ENCODE measurements at places on chromosomes 12 and 14.
A peak's percentile ranks its signal among the peaks of the same experiment; 100 is the strongest.

GRCh38 chr12:51218607-51219161 is 822 bp upstream of the POU6F1 start:
- no peak for DNase-seq

GRCh38 chr12:26700430-26700829 is 132.6 kb downstream of the ITPR2 start:
- no peak for DNase-seq

DNA sequence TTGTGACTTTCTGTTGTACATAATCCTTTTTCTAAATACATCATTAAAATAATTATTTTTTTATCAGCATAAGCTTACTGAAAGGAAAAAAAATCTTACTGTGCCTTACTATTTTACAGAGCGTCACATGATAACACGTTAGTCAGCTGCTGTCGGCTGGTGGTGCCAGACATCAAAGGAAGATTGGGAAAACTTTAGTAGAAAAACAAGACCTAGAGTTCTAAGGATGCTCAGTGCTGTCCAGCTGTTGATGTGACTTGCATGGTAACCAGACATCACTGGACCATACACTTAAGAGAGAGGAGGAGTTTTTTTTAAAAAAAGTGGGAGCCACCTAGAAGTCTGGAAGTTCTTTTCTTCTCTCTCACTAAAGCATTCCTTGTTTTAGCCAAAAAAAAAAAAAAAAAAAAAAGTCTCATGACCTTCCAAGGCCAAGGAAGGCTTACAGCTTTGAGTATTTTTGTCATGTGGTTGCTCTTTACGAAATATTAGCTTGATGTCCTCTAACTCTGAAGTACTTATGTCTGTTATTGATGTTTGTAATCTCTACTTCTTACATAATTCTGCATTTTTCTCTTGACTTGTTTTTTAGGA is 4.5 kb downstream of the RASSF8 start:
- no peak for DNase-seq

DNA sequence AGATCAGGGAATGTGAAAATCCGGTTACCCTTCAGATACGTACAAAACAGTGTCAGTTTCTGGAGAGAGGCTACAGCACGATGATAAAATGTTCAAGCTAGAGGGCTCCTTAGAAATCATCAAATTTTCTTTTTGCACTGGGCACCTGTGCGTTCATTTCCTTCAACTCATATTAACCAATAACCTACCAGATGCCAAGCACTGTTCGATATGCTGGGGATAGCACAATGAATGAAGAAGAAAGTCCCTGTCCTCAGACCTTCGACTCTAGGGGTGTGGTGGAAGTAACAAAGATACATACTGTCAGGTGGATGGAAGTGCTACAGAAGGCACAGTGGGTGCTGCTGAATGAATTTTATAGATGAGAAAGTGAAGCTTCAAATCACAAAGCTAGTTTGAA is 172.3 kb downstream of the FOXN3 start:
- no peak for DNase-seq

DNA sequence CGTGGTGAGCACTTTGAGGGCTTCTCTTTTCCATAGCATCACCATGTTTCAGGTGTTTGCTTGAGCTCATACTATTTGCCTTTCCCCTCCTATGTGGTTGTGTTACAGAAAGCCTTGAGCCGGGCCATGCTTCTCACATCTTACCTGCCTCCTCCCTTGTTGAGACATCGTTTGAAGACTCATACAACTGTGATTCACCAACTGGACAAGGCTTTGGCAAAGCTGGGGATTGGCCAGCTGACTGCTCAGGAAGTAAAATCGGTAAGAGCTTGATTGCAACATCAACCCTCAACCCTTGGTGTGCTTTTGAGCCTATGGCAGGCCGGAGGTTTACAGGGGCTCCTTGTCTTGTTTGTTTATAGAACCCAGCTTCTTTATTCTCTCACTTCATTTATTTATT is 8.1 kb downstream of the LETMD1 start:
- DNase-seq, result no peak

DNA sequence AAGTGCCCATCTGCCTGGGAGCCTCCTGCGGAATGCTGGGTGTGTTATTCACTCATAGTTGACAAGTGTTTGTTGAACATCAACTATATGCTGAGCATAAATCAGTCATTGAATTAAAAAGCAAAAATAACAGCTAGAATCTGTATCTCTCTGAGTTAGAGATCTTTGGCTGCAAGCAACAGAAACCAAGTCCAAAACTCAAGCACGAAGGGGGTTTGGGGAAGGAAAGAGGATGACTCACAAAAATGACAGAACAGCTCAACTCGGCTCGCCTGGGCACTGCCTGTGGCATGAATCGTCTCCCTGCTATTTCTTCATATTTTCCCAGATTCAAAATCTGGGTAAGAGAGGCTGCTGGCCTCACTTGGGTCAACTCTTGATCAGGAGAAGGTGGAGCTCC is 72.6 kb upstream of the NCOR2 start:
- no peak for DNase-seq

DNA sequence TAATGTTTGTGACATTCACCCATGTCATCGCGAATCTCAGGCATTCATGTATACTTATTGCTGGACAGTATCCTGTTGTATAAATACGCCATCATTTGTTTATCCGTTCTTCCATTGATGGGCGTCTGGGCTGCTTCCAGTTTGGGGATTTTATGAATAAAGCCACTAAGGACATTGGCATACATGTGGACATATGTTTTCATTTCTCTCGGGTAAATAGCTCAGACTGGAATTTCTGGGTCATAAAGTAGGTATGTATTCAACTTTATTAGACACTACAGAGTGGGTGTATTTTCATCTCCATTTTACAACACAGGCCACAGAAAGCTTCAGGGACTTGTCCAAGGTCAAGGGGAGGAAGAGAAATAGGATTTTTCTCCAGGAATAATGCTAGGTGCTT is 48.9 kb downstream of the HRK start:
- DNase-seq, result no peak

GRCh38 chr14:22265319-22266141 is 323.5 kb downstream of the DAD1 start:
- peak; percentile 15 for DNase-seq

DNA sequence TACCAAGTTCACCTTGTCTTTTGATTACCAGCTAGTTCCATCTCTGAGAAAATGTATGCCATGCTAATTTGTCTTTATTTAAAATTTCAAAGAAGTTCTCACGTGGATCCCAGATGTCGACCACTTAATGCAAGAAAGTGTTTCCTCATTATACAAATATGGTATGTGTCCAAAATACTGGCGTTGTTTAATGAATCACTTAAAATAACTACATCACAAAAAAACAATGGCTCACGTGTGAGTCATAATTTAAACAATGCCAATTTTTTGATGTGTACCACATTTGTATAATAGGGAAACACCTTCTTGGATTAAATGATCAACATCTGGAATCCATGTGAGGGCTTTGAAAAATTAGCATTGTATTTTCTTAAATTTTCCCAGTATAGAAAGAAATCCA is 40.8 kb downstream of the DBX2 start:
- no peak for DNase-seq

- DNase-seq, result no peak
These were observed 130.8 kb downstream of the TMX1 start for GRCh38 chr14:51370758-51371386.

DNA sequence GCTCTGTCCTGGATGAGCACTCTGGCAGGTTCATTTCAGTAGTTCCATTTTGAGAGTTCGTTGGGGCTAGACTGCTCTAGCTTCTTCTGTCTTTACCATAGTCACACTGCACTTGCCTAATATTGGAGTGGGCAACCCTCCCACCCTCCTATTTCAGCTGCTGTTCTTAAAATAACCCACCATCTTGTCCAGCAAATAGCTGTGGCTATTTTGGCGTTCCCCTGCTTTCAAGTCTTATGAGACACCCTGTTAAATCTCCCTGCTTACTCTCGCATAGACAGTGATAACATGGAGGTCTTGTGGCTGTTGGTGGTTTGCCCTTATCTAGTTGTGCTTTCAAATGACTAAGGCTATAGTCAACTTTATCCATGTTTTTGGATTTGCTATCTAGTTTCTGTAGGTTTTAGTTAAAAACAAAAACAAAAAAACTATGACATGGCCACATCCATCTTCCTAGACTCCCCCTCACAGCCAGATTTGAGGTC is 65.5 kb downstream of the LRP6 start:
- no peak for DNase-seq

DNA sequence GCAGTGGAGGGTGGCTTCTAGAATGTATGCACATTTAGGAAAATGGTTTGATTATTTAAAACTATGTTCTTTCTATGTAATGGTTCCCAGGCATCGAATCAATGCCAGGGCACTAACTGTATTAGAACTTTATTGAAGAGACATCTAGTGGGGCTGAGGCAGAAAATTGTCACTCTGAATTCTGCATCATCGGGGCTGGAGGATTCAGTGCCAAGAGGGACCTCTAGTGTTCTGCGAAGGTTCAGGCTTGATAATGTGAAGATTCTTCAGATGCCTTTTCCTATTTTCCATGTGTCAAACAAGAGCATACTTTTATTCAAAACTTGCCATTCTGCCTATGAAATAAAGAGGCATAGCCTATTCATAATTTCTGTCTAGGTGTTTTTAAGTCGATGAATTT is 146.3 kb downstream of the CAND1 start:
- DNase-seq, result no peak

- no peak for DNase-seq
These were observed 14.2 kb upstream of the CALM1 start for GRCh38 chr14:90382491-90383125.

- DNase-seq, result no peak
These were observed 43.9 kb upstream of the RNASE1 start for GRCh38 chr14:20846560-20846959.

DNA sequence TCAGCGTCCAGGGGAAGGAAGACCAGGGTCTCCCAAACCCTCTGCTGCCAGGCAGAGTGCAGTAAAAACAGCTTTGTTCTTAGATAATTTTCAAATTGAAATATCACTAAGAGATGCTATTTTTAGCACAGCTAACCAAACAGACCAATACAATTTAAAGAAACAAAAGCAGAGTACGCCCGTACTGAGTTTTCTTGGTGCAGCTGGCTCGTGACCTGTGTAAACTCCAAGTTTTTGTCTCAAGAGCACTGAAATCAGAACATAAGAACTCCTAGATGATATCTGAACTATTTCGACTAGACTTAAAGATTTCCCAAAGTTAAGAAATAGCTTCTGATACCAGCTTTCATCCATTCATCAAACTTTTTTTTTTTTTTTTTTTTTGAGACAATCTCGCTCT is 10.3 kb downstream of the ARF3 start:
- no peak for DNase-seq

- no peak for DNase-seq
These were observed 6.5 kb downstream of the WNT5B start for GRCh38 chr12:1635301-1636095.

DNA sequence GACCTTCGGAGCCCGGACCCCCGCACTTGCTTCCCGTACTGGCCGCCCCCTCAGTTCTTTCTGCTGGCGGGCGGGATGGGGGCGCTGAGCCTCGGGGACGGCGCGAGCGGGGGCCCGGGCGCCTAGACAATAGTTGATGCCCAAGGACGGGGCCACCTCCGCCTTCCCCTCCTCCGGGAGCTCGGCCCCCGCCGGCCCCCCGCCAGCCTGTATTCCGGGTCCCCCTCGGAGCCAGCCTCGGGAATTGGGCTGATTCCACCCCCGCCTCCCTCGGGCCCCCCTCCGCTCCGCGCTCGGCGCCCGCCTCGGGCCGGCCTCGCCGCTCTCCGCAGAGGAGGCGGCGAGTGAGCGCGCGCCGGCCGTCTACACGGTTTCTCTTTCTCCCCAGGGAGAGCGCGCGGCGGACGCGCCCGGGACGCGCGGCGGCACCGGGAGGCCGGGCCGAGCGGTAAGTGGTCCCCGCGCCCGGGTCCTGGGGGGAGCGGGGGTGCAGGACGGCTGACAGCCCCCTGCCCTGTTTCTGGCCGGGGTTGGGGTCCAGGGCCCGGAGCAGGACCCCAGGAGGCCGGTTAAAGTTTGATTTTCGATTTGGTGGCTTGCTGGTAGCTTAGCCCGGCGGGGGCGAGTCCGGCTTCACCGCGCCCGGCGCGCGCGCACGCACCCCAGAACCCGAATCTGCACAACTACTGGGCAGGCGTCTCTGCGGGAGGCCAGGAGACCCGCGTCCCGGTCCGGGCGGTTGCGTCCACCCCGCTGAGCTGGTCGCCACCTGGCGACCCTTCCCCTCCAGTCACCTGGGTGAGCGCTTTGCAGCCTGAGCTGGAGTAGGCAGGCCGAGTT is 413.7 kb downstream of the PCNX1 start:
- DNase-seq, result peak; percentile 75

DNA sequence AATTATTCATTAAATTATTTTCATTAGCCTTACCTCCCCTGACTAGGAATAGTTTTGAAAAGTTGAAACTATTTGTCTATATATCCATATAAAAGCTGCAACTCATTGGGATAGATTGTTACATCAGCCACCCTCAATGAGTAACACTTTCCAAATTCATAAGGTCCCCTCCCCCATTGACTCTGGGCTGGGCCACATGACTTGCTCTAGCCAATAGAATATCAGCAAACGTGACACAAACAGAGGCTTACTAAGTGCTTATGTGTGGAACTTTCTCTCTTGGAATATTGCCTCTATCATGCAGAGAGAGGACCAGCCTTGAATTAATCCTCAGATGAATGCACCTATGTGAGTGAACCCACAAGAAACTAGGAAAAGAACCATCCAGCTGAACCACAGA is 213.7 kb downstream of the CCDC59 start:
- DNase-seq, result no peak

- DNase-seq, result no peak
These were observed 11.4 kb downstream of the TMEM116 start for GRCh38 chr12:112001576-112001975.

- peak; percentile 28 for DNase-seq
These were observed 14.9 kb downstream of the LTA4H start for GRCh38 chr12:96020314-96021003.

DNA sequence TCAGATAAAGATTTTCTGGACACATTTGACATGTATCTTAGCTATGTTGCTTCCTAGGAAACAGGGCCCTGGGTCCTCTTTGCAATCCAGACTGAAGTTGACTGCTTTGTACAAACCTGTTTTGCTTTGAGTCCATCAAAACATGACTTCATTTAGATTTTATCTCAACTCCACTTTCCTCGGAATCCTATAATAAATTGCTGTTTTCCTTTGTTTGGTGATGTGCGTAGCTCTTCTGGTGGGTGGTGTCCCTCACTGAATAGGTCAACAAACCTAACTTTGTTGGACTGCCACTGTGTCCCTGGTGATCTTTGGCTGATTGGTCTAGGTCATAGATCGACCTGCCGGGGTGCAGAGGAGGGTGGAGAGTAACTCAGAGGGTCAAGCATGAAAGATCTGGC is 735 bp upstream of the P2RX7 start:
- DNase-seq, result no peak

- DNase-seq, result no peak
These were observed 59.6 kb downstream of the PRKCH start for GRCh38 chr14:61380984-61381383.

GRCh38 chr14:64717870-64718269 is 13.6 kb downstream of the PLEKHG3 start:
- DNase-seq, result no peak

Data from germinal center (tissue), 1 donor.